Mesothelial cell of epicardium (in vitro differentiated cells): ENCODE measurements at places on chromosomes 2 and 18.
A peak's percentile ranks its signal among the peaks of the same experiment; 100 is the strongest.

DNA sequence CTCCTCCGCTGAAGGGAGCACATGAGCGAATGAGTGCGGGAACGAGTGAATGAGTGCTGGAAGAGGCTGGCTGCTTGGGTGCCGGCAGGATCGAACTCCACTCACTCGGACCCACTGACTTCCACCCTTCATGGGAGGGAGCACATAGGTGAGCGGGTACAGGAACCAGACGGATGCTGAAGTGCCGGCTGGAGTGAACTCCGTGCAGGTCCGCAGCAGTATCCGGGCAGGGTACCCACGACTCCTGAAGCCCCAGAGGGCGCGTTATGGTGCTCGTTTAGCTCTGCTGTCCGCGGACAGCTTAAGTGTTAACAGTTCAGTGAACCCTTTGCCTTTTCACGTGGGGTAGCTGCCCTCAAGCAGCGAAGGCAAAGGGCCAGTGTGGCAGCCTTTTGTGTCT, 23.2 kb downstream of the RPRM start:
- DNase-seq: no peak

- no peak for DNase-seq
Observed at GRCh38 chr2:159045545-159046454, 77.4 kb downstream of the TANC1 start.

DNA sequence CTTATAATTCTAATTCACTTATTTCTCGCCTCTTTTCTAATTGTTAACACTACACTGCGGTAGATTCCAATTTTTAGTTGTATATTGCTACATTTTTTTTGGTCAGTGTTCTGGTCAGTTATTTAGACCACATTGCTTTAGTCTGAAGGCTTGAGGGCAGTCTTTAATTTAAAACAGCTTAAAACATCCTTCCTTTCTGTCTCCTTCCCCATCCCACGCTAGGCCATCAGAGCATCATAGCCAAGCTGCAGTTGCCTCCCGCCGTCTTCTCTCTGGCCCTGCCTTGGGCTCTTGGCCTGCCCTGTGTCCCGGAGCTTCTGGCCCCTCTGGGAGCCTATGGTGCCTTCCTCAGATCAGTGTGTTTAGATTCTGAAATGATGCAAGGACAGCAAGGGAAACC, 52.6 kb upstream of the GLI2 start:
- DNase-seq: no peak

DNA sequence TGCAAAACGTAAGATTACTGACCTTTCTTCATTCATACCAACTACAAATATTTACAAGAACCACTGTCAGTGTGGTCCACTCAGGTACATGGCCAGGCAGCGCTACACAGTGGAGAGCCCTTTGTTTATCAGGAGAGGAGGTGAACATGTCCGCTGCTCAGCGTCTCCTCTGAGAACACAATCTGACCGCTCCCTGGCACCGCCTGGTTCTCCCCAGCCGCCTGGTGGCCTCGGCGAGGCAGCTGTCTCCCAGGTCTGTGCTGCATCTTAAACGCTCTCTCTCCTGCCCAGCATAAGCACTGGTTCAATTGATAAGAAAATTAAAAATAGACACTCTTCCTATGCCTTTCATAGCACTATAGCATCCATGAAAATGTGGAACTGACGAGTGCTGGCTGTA, 146.8 kb upstream of the PXDN start:
- DNase-seq: no peak

DNA sequence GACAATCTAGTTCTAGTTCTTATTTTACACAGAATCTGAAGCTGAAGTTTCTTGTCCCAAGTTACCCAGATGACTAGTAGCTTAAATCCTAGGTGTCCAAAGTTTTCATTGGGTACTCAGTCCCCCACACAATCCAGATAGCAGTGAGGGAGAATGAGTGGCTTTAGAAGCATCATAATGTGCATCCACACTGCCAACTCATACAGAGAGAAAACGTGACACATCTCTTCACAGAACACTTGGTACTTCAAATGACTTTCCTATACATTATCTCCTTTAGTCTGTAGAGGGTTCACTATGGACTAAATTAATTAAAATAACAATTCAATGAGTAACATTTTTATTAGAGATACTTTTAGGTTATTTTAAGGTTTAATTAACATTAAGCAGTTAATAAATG, 45.2 kb downstream of the STRADB start:
- no peak for DNase-seq

- DNase-seq: peak; percentile 11
Observed at GRCh38 chr2:239160226-239161143, 240.3 kb downstream of the HDAC4 start.

GRCh38 chr2:60515721-60516226, 37.7 kb downstream of the BCL11A start:
- DNase-seq: no peak

- DNase-seq: no peak
Observed at GRCh38 chr2:126399001-126399400, 257.0 kb upstream of the GYPC start.

GRCh38 chr2:43139996-43140621, 86.3 kb downstream of the ZFP36L2 start:
- no peak for DNase-seq

DNA sequence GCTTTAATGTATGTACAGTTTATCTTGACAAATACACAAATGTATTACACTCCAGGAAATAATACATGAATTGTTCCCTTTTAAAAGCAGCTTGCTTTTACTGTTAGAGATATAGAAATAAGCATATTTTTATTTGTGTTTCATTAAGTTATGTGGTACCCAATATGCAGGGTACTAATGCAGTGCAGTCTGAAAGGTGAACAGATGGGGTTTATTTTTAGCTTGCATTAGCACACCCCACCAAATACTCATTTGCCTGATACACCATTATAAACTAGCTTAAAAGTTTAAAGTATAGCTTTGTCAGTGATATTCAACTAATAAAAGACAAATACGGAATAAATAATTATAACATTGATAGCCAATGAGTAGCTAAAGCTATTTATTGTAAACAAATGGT, 394.7 kb upstream of the ZNF804A start:
- no peak for DNase-seq

DNA sequence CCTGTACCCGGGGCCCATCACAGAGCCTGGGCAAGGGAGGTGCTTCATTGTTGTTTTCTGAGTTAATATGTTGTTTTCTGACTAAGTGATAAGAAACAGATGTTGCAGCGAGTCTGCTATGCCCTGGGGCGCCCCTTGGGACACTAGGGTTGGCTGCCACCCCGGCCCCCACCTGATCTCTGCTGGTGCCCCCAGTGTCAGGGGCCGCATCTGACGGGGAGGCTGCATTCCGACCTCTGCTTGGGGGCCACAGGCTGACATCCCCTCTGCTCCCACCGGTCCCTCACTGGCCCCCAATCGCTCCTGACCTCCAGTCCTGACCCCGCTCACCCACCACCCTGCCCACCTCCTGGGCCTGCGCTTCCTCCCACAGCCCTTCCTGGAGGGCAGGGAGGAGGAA, 65.9 kb downstream of the LONRF2 start:
- DNase-seq: no peak

- DNase-seq: no peak
Observed at GRCh38 chr2:76008001-76008702, 297.4 kb upstream of the GCFC2 start.

DNA sequence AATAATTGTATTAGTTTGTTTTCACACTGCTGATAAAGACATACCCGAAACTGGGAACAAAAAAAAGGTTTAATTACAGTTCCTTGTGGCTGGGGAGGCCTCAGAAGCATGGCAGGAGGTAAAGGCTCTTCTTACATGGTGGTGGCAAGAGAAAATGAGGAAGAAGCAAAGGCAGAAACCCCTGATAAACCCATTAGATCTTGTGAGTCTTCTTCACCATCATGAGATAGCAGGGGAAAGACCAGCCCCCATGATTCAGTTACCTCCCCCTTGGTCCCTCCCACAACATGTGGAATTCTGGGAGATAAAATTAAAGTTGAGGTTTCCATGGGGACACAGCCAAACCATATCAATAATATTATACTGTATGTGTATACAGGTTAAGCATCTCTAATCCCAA, 73.3 kb upstream of the CABLES1 start:
- no peak for DNase-seq

GRCh38 chr2:43518181-43518580, 77.7 kb downstream of the THADA start:
- DNase-seq: no peak

- DNase-seq: no peak
Observed at GRCh38 chr2:54803783-54804751, 80.6 kb downstream of the EML6 start.
